ENCODE measurements at places on chromosomes 2 and 18.

GRCh38 chr2:85131116-85131515 is 2.1 kb upstream of the TCF7L1 start:
- DNase-seq = peak; percentile 17

GRCh38 chr2:39094717-39095363 is 26.0 kb downstream of the SOS1 start:
- DNase-seq = peak; percentile 88

DNA sequence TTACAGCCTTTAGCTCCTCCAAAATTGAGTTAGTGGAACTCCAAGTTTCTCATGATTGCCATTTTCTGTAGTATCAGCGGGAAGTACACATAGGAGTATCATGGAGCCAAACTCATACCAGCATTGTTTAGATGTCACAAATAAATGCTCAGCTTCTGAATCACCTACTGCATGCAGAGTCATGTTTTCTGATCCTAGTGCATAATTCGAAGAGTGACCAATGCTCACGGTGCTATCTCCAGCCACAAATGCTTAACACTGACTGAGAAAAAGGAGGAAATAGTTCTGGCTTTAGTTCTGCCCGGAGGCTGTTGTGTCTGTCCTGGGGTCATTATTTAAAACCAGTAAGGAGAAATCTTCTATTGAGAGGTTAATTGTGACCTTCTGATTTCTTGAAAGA is 45.4 kb upstream of the LRATD1 start:
- DNase-seq = no peak

- no peak for DNase-seq
Observed at GRCh38 chr18:76055025-76055424, 440.0 kb downstream of the ZNF516 start.

GRCh38 chr2:72813841-72814240 is 12.0 kb downstream of the EXOC6B start:
- DNase-seq = no peak

GRCh38 chr2:238160206-238161129 is 1.7 kb downstream of the ERFE start:
- DNase-seq = peak; percentile 18

GRCh38 chr18:56076723-56077122 is 488.7 kb upstream of the TCF4 start:
- DNase-seq = no peak

DNA sequence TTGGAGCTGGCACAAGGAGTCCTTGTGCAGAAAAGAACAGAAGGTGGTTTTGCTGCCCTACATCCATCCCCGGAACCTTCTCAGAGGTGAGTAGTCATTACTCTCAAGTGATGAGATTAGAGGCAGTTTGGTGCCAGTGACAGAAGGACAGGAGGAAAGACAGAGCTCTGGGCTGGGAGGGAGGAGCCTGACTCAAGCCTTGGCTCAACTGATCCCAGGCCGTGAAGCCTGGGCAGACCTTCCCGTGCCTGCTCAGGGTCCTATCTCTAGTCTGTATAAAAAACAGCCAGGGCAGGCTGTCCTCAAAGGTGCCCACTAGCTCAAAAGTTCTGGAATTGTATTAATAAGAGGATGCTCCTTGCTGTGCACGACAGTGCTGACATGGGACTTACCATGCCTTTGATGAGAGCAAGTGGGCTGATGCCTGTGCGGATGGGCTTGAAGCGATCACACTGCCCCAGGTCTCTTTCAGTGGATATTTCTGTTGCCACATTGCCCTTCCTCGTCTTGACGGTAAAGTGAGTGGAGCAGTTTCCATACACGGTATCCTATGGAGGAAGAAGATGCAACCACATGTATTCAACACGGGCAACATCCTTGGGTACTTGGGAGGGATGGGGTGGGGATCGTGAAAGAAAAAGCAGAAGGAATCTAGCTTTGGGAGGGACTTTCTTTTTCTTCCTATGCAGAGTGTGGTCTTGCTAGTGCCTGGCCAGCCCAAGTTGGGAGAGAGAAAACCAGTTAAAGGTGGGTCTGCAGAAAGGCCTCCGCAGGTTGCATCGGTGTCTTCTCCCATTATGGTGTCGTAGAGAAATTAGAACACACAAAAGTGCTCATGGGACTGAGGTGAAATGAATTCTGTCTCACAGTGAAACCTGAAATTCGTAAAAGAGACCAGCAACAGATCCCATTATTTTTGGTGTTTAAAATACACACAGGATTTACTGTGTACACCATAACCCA is 6.9 kb downstream of the APOB start:
- no peak for DNase-seq

- DNase-seq = no peak
Observed at GRCh38 chr18:33146014-33146413, 294.5 kb downstream of the CCDC178 start.

GRCh38 chr18:6682437-6683111 is 46.9 kb upstream of the ARHGAP28 start:
- no peak for DNase-seq

All from GM12865 (cell line).